Karpas-422 (cell line): ENCODE measurements at places on chromosomes 11 and 22.

GRCh38 chr11:64585150-64585549 is 5.9 kb upstream of the SLC22A12 start:
- no peak for DNase-seq

DNA sequence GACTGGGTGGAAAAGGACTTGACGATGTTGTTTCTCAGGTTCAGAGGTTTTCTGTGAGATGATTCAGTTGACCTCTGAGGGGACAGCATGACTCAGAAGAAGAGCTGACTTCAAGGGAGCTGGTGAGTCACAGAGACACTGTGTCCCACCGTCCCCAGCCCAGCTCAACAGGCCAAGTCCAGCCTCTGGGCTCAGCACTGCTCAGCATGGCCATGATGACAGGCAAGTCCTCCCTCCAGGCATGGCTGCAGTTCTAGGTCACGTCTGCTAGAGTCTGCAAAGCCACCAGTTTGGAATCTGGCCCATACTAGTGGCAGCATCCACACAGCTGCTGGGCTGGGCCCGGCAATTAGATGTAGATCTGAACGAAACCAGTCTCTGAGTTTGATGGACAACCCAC is 12.9 kb downstream of the TRIM29 start:
- DNase-seq, result no peak

GRCh38 chr11:77611921-77612320 is 22.2 kb downstream of the AQP11 start:
- DNase-seq, result no peak

DNA sequence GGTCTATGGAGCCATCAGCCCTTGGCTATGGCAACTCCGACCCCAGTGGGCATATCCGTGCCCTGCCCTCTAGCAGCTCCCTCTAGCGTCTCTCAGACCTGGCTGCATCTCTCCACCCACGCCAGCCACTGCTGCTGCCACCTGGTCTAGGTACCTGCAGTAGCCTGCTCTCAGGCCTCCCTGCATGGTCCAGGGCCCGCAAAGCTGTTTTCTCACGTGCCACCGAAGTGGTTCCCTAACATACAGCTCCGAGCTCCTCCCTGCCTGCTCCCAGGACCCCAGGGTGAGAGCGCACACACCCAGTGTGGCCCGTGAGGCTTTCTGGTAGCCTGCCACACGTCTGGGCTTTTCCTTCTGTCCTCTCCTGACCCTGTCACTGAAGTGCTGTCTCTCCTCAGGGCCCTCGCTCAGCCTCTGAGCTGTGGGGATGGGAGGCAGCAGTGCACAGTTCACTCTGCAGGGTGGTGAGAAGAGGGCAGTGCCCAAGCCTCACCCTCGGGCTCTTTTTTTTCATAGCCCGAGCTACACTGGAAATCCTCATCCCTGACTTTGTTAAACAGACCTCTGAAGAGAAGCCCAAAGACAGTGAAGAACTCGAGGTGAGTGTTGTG is 14.3 kb downstream of the DGCR8 start:
- DNase-seq, result no peak

DNA sequence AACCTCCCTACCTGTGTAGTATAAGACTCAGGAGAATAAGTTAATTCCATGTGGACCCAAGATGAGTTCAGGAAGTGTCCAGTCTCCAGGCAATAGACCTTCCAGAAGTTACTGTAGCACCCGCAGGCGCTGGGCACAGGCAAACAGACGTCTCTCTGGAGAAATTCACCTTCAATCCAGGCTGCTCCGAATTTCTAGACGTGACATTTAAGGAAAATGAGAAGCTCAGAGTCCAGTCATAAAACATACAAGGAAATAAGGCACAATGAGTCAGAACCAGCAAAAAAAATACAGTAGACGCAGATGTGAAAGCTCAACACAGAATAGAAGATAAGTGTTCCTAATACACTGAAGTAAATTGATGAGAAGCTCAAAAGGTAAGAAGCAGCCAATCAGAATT is 14.2 kb downstream of the NADSYN1 start:
- no peak for DNase-seq
